Activated CD4-positive, alpha-beta T cell treated with anti-CD3 and anti-CD28 coated beads, Interleukin-2, amount 10 ng/mL, durations not matched to agents 7 days and 5 days (primary cell): ENCODE measurements at places on chromosomes 3 and 15. TPM values are rescaled to one million over a fixed set of nuclear protein-coding genes. Genes with fewer than 3 reads are reported as not detected.

Gene ONECUT1
- total RNA-seq = not detected

Gene ATP13A5
- total RNA-seq = not detected

Gene IL12A
- total RNA-seq = 0.17 TPM

Gene RBP2
- total RNA-seq = not detected

Gene ITIH1
- not detected for total RNA-seq

Gene SUCNR1
- not detected for total RNA-seq

Gene GOLGA6D
- not detected for total RNA-seq

Gene LMAN1L
- total RNA-seq = 0.87 TPM

Gene NPAP1
- total RNA-seq = not detected

Gene EAF2
- 9.4 TPM for total RNA-seq

Gene MED12L
- total RNA-seq = 0.35 TPM

Gene COL6A5
- not detected for total RNA-seq

Gene CCR3
- total RNA-seq = not detected
